ENCODE measurements at places on chromosomes 7 and 10.

DNA sequence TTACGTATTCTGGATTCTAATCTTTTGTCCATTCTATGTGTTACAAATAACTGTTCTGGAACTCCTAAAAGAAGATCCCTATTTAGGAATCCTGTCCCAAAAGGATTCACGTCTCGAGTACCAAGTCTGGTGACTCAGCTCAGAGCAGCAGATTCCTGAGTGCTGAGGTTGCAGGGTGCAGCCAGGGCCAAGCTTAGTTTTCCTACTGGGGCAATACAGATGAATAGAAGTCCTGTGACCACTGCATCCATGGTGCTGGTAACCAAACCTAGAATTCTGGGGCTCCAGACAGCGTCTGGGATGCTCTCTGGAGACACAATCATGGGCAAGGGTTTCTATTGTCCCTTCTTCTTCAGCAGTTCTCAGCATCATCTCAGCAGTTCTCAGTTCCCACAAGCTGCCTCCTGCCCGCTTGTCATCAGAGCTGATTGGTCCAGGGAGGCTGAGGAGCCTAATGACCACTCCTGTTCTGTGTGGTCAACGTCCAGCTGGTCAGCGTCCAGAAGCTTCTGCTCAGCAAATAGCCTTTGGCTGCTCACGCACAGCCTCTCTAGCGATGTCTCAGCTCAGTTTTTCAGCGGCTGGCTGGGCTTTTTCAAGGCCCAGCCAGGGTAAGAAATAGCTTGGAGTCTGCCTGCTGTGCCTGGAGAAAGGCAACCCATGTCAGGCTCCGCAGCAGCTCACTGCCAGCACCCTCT lies 50.4 kb upstream of the C7orf33 start:
- no peak for DNase-seq

DNA sequence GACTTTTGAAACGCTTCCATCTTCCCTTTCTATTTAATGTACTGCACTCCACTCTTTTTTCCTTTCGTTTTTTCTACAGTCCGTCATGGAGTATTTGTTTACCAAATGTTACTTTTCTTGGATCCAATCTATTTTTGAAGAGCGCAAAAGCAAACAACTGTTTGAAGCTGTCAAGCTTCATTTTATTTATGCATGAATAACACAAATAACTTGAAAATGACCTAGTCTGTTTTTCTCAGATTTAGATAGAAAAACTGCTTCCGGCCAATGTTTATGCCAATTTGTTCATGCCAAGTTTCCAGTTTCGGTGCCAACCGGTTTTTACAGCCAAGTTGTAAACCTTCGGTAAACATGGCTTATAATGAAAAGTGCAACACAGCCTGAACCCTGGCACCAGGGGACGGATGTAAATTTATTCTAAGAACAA lies 150.9 kb upstream of the KLF6 start:
- DNase-seq, result no peak

GRCh38 chr10:33334805-33335550 lies 511 bp upstream of the NRP1 start:
- DNase-seq, result peak; percentile 89

DNA sequence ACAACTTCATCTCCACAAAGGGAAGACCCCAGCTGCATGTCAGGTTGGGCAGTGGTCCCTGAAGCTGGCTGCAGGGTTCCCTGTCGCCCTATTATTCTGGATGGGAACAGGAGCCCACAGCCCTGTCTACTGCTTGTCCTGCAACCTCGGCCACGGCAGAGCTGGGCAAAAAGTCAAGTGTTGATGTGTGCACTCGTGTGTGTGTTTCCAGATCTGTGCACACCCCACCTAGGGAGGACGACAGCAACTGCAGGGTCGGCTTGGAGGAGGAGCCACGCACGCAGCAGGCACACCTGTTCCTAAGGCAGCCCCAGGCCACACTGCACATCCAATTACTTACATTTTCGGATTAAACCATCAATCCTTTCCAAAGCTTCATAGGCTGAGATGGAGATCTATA lies 23.6 kb downstream of the PITRM1 start:
- DNase-seq, result no peak

- no peak for DNase-seq
These were observed 161.7 kb upstream of the HPS1 start for GRCh38 chr10:98608411-98608810.

GRCh38 chr10:133179651-133180050 lies 19.6 kb downstream of the KNDC1 start:
- DNase-seq, result no peak

- DNase-seq, result no peak
These were observed 25.6 kb upstream of the MGMT start for GRCh38 chr10:129441372-129442009.

DNA sequence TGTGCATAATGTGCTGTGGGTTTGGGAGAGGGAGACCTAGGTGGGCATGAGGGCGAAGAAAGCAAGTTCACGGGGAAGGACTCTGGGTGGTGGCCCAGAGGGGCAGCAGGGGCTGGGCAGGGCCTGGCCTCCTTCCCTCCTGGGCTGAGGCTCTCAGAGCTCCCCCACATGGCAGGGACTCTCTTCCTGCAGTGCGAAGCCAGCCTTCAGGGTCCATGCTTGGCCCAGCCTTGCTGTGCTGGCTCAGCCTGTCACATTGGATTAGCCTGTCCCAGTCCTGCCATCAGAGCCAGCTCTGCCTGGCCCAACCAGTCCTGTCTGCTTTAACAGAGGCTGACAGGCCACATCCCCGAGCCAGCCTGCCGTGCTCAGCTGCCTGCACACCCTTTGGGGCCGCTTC lies 20.4 kb upstream of the ZNF488 start:
- peak; percentile 72 for DNase-seq

- DNase-seq, result no peak
These were observed 86.0 kb downstream of the NEBL start for GRCh38 chr10:20811131-20811530.

DNA sequence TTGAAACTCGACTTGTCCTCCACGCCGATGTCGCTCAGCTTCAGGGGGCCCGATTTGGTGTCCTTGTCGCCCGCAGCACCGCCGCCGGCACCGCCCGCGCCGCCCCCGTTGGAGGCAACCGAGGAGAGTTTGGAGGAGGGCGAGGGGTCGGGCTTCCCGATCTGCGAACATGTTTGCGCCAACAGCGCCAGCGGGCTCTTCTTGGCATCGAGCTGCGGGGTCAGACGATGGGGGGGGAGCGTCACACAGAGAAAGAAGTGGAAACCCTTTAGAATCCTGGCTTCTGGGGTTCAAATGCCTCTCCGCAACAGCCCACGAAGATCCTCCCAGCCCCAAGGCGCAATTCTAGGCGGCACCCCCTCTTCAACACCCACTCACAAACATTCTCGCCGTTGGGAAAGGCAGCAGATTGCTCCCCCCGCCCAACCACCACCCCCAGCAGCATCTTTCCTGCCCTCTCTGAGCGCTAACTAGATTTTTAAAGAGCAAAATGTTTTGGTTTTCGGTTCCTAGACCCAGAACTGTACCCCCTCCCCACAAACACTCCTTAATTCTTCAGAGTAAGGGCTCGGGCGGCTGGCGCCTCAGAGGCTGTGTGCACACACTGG lies 1.3 kb downstream of the ZNF503 start:
- DNase-seq, result no peak

DNA sequence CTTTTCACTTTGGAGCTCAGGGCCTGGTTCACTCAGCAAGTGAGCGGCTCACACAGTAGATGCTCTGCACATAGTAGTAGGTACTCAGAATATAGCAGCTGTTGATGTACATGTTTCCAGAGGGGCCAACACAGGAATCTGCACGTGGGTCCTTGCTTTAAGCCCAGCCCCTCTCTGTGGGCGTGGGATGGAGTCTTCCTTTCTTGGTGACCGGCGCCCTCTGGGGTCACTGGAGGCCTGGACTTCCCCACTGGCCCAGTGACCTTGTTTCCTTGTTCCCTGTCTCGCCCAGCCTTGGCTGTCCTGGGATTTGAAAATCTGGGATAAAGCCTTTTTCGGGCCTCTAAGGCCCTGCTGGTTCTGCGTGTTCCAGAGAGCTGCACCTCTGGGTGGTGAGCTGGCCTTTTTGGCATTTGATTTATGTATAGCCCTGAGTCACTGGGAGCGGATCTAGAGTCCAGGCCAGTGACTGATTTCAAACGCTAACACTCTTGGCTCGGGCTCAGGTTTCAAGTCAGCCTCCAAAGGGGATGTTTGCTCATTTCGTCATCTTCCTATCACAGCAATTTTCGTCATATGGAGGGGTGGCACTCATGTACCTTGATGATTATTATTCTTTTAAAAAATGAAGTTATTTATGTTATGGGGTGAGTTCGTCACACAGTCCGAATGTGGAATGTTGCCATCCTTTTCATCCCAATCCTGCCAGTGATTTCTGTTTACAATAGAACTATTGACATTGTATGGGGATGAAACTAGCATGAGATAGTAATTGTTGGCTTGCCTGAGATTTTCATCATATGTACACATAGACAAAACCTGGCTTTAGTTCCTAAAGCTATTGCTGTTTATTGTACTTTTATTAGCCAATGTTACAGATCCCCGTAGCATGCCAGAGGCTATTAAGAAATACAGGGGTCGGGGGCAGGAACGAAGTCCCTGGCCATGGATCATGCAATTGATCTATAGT lies 65.5 kb downstream of the CUX1 start:
- peak; percentile 88 for DNase-seq

DNA sequence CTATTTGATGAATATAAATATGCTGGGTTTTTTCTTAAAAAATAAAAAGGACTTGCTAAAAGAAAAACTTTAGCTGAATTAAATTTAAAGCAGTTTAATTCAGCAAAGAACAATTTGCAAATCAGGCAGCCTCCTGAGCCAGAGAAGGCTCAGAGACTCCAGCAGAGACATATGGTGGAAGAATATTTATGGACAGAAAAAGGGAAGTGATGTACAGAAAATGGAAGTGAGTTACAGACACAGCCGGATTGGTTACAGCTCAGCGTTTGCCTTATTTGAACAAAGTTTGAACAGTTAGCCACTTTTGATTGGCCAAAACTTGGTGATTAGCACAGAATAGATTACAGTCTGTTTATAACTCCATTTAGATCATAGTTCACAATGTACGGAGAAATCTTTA lies 110.3 kb downstream of the GAD2 start:
- no peak for DNase-seq

All from cardiac septum (tissue), 1 donor.